Suprapubic skin (tissue), 4 donors: ENCODE measurements at places on chromosomes 16 and 17. TPM values are rescaled to one million over a fixed set of nuclear protein-coding genes. Genes with fewer than 3 reads are reported as not detected.

DNA sequence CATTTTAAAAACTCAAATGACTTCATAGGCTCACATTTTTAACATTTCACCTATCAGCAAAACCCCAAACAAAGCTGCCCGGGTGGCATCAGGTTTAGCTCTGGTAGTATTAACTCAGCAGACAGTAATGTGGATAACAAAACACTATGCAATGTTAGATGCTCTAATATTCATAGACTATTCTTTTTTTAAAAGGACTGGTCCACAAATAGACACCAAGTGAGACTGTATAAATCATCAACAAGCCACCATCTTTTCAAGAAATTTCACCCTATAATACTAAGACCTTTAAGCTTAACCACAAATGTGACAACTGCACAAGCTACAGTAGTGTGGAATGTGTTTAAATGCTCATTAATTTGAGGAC is 20.2 kb downstream of the SNN start:
- DNase-seq = peak; percentile 29
- H3K4me1 ChIP-seq = peaks cover 8% of the 10 kb centered on the region
- H3K36me3 ChIP-seq = peaks cover 76% of the 10 kb centered on the region
- H3K27me3 ChIP-seq = no peaks in the 10 kb centered on the region
- H3K4me3 ChIP-seq = no peak overlapping the region

The DBNDD1 gene
- 7.5 TPM for total RNA-seq

The C16orf90 gene
- total RNA-seq = not detected

GRCh38 chr17:66567234-66568170 is 265.1 kb downstream of the PRKCA start:
- no peaks in the 10 kb centered on the region for H3K27me3 ChIP-seq
- no peaks in the 10 kb centered on the region for H3K36me3 ChIP-seq
- DNase-seq = peak; percentile 66
- H3K4me1 ChIP-seq = no peaks in the 10 kb centered on the region
- no peak overlapping the region for H3K27ac ChIP-seq

- no peaks in the 10 kb centered on the region for H3K36me3 ChIP-seq
- no peaks in the 10 kb centered on the region for H3K27me3 ChIP-seq
- DNase-seq = no peak
- no peak overlapping the region for H3K4me3 ChIP-seq
- no peaks in the 10 kb centered on the region for H3K4me1 ChIP-seq
Observed at GRCh38 chr16:78762222-78762621, 662.8 kb downstream of the WWOX start.

DNA sequence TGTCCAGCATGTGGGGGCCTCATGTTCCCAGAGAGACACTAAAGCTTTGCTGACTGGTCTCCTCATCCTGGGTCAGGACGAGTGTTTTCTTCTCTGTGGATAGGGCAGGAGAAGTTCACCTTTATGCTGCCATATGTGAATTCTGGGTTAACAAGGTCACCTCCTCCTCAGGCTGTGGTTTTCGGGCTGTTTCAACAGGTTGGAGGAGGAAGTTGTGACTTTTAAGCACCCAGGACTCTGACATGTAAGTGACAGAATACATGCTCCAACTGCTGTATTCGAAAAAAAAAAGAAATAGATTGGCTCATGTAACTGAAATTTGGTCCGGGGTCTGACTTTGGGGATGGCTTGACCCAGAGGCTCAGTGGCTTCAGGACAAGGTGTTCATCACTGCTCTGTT is 54.2 kb downstream of the SNX20 start:
- H3K4me3 ChIP-seq = no peak overlapping the region
- no peak overlapping the region for H3K27ac ChIP-seq

GRCh38 chr17:6212766-6213165 is 142.6 kb downstream of the WSCD1 start:
- H3K27ac ChIP-seq = no peak overlapping the region
- H3K4me1 ChIP-seq = no peaks in the 10 kb centered on the region
- H3K36me3 ChIP-seq = no peaks in the 10 kb centered on the region
- no peak for DNase-seq
- peaks cover 17% of the 10 kb centered on the region for H3K27me3 ChIP-seq

DNA sequence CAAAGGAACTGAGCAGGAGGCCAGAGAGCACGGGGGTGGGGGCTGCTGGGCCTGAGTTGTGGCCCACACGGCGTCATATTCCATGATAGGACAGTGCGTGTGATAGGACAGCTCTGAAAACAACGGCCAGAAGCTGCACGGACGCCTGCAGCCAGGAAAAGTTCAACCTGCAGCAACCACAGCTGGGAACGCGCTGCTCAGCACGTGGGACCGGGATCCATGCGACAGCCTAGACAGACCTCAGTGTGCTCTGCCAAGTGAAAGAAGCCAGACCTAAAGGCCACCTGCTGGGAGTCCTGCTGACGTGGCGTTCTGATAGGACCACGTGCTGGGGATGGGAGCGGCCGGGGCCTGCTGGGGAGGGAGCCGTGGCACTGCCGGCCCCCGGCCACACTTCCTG is 21.6 kb downstream of the CTU2 start:
- H3K4me3 ChIP-seq = no peak overlapping the region
- no peak for DNase-seq
- no peaks in the 10 kb centered on the region for H3K4me1 ChIP-seq

- H3K27me3 ChIP-seq = no peaks in the 10 kb centered on the region
- H3K4me3 ChIP-seq = no peak overlapping the region
- no peak for DNase-seq
- peaks cover 74% of the 10 kb centered on the region for H3K36me3 ChIP-seq
- peak overlapping the region; percentile 54 for H3K27ac ChIP-seq
Observed at GRCh38 chr16:83781-84615, 6.0 kb downstream of the MPG start.

GRCh38 chr17:8725881-8726876 is 18.5 kb downstream of the CCDC42 start:
- no peak for DNase-seq
- no peaks in the 10 kb centered on the region for H3K36me3 ChIP-seq
- no peak overlapping the region for H3K4me3 ChIP-seq
- no peak overlapping the region for H3K27ac ChIP-seq
- peaks cover 9% of the 10 kb centered on the region for H3K4me1 ChIP-seq

The SLC52A1 gene
- 6.3 TPM for total RNA-seq

The KRT31 gene
- 70.8 TPM for total RNA-seq

DNA sequence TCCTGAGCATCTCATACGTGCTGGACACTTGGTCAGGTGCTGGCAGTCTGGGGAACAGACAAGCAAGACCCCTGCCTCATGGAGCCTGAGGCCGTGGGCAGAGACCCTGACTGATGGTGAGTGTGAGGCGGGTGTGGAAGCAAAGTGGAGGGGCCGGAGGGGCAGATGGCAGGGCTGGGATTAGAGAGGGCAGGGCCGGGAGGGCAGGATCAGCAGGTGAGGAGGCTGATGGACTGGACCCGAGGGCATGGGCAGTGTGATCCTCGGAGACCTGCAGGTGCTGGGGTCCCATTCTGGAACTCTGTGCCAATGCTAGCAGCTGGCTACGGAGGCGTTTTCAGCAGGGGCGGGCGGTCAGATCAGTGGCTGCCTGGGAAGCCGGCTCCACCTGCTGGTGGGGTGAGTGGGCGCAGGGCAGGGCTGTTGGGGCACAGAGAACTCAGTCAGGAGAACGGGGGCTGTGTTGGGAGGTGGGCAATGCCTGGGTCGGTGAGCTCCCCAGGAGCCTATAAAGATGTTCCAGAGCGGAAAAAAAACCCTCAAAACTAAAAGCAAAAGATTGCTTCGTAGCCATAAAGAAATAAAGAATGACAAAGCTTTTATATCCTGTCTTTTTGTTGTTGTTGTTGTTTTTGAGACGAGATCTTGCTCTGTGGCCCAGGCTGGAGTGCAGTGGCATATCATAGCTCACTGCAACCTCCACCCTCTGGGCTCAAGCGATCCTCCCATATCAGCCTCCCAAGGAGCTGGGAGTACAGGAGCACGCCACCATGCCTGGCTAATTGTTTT is 8.9 kb upstream of the C16orf74 start:
- H3K4me1 ChIP-seq = no peaks in the 10 kb centered on the region
- no peak overlapping the region for H3K4me3 ChIP-seq
- no peak for DNase-seq
- no peak overlapping the region for H3K27ac ChIP-seq

The ATAD5 gene
- 4.0 TPM for total RNA-seq

- no peak for DNase-seq
- H3K27ac ChIP-seq = no peak overlapping the region
- H3K36me3 ChIP-seq = no peaks in the 10 kb centered on the region
- H3K4me1 ChIP-seq = no peaks in the 10 kb centered on the region
- no peak overlapping the region for H3K4me3 ChIP-seq
Observed at GRCh38 chr17:80523956-80524712, 20.5 kb upstream of the RPTOR start.

The TACO1 gene
- 20.2 TPM for total RNA-seq

DNA sequence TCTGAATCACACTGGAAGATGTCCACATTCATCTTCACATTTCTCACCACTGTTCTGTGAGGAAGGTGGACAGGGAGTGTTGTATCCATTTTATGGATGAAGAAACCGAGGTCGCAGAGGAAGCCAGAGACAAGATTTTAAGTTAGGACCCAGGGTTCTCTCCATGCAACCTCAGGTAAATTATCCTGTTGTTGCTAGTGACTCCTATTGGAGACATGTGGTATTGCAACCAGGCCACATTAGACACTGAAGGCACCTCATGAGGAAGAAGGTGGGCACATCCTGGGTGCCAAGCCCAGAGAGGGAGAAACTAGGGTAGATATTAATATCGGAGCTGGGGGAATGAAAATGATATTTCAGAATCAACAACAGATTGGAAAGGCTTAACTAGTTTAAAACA is 8.5 kb upstream of the WNT9B start:
- peaks cover 37% of the 10 kb centered on the region for H3K27me3 ChIP-seq
- peaks cover 4% of the 10 kb centered on the region for H3K4me1 ChIP-seq
- H3K36me3 ChIP-seq = no peaks in the 10 kb centered on the region
- no peak overlapping the region for H3K27ac ChIP-seq
- no peak overlapping the region for H3K4me3 ChIP-seq

The PLXDC1 gene
- total RNA-seq = 14.1 TPM

DNA sequence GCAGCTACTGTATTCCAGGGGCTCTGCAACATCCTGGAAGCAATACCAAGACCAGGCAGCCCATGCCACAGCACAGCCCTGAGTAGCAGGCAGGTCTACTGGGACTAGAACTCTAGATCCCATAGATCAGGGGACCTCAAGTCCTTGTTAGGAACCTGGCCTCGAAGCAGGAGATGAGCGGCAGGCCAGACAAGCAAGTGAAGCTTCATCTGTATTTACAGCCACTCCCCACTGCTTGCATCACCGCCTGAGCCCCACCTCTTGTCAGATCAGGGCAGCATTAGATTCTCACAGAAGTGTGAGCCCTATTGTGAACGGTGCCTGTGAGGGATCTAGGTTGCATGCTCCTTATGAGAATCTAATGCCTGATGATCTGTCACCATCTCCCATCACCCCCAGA is 295.7 kb upstream of the TNRC6C start:
- peaks cover 10% of the 10 kb centered on the region for H3K27me3 ChIP-seq
- H3K27ac ChIP-seq = no peak overlapping the region
- H3K4me1 ChIP-seq = no peaks in the 10 kb centered on the region
- DNase-seq = no peak

DNA sequence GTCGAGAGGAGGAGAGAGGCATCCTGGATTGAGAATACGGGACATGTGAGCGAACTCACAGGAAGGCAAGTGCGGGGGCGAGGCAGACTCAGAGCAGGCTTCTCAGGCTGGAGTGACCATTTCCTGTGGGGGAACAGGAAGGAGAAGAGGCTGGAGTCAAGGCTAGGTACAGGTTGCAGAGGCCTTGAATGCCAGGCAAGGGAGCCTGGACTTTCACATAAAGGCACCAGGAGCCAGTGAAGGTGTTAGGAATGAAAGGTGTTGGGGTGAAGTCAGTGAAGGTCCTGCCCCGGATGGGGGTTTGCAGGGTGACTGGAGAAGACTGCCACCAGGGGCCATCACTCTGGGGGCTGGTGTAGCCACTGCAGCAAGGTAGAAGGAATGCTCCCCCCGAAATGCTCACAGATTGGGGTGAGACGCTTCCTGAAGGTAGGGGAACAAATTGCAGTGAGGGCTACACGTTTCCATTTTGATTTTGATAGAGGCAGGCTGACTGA is 5.3 kb upstream of the GPRC5C start:
- H3K4me1 ChIP-seq = peaks cover 56% of the 10 kb centered on the region
- peak overlapping the region; percentile 70 for H3K27ac ChIP-seq
- no peak overlapping the region for H3K4me3 ChIP-seq
- peaks cover 25% of the 10 kb centered on the region for H3K27me3 ChIP-seq
- no peak for DNase-seq

DNA sequence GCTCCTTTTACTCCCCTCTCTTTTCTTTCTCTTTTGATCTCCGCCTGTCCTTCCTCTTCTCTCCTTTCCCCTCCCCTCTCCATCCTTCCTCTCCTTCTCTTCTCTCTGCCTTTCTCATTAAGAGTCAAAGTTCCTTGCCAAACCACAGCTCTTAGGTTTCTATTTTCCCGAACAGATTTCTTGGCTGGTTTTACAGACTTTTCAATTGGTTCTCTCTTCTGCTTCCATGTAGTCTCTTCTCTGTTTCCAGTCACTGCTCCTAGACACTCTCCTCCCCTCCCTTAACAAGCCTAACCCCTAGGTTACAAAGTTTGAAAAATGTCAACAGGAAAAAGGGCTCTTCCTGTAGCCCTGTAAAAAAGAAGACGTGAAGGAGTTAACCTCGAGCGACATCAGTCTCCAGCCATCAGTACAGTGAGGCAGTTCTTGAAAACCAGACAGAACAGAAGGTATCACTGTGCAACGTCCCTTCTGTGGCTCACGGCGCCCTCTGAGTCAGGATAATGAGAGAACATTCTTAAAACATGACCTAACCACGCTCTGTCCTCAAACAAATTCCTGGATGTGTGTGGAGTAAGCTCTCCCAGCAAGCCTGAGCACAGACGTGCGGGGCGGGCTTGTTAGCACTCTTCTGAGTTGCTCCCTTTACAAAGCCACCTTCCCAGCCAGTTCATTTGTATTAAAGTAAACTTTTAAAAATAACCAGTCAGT is 11.6 kb upstream of the MARCHF10 start:
- peak; percentile 71 for DNase-seq
- peak overlapping the region; percentile 66 for H3K27ac ChIP-seq
- peaks cover 25% of the 10 kb centered on the region for H3K4me1 ChIP-seq
- no peak overlapping the region for H3K4me3 ChIP-seq
- H3K27me3 ChIP-seq = no peaks in the 10 kb centered on the region

DNA sequence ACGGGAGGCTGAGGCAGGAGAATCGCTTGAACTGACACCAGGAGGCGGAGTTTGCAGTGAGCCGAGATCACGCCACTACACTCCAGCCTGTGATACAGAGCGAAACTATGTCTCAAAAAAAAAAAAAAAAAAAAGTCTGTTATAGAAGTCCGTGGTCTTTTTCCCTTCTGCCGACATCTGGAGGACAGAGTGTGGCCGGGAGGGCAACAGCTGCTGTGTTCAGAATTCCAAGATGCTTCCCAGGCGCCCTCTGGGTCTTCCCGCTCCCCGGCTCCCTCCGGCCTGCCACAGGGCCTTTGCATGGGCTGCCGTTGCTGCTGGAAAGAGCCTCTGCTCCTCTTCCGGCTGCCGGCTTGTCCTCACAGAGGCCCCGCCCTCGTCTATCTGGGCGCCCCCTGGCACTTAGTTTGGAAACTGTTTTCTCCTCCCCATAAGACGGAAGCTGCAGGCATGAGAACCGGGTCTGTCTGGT is 2.4 kb upstream of the CACNA1H start:
- no peak overlapping the region for H3K27ac ChIP-seq
- H3K4me3 ChIP-seq = no peak overlapping the region
- no peak for DNase-seq
- peaks cover 22% of the 10 kb centered on the region for H3K4me1 ChIP-seq
- peaks cover 66% of the 10 kb centered on the region for H3K27me3 ChIP-seq
- H3K36me3 ChIP-seq = no peaks in the 10 kb centered on the region

The EPX gene
- total RNA-seq = not detected

GRCh38 chr16:767743-768235 is 7.3 kb downstream of the MSLN start:
- no peak overlapping the region for H3K4me3 ChIP-seq
- peaks cover 6% of the 10 kb centered on the region for H3K4me1 ChIP-seq
- H3K27ac ChIP-seq = no peak overlapping the region
- no peak for DNase-seq
- H3K36me3 ChIP-seq = no peaks in the 10 kb centered on the region
